ENCODE measurements at places on chromosomes 4 and X. TPM values are rescaled to one million over a fixed set of nuclear protein-coding genes. Genes with fewer than 3 reads are reported as not detected.

Gene PCDH10
- 5.1 TPM for total RNA-seq

Gene RUFY3
- 82.5 TPM for total RNA-seq

GRCh38 chr4:148883891-148884290, 441.7 kb upstream of the NR3C2 start:
- no peaks in the 10 kb centered on the region for H3K27me3 ChIP-seq
- H3K4me1 ChIP-seq, result no peaks in the 10 kb centered on the region
- no peak overlapping the region for H3K27ac ChIP-seq

GRCh38 chr4:1974840-1975239, 33.9 kb downstream of the NELFA start:
- H3K4me3 ChIP-seq, result no peak overlapping the region
- no peak overlapping the region for H3K27ac ChIP-seq
- no peaks in the 10 kb centered on the region for H3K4me1 ChIP-seq
- peaks cover 83% of the 10 kb centered on the region for H3K36me3 ChIP-seq
- H3K27me3 ChIP-seq, result no peaks in the 10 kb centered on the region
